ENCODE measurements at places on chromosomes 12 and 14.
A peak's percentile ranks its signal among the peaks of the same experiment; 100 is the strongest.

DNA sequence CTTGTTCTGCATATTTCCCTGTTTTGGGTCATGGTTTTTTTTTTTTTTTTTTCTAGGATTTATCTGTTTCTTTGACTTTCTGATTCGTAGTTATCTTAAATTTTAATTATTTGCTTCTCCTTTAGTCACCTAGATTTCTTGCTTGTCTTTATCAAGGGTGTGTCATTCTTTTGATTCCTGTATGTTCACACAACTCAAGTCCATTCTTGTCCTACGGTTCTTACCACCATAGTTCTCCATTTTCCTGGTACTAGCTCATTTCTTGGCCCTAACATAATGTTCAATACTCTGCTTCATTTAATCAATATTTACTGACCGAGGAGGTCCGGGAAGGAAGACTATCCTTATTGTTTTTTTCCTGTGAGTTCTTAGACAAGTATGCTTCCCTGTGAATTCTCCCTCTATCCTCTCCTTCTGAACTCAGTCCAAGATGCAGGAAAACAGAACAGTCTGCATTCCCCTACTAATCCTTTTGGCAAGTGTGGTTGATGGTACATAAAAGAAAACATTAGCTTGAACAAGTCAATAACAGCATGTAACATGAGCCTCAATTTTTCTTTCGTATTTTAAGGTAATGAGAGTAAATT, 1346.4 kb upstream of the SEL1L start:
- no peak for DNase-seq

DNA sequence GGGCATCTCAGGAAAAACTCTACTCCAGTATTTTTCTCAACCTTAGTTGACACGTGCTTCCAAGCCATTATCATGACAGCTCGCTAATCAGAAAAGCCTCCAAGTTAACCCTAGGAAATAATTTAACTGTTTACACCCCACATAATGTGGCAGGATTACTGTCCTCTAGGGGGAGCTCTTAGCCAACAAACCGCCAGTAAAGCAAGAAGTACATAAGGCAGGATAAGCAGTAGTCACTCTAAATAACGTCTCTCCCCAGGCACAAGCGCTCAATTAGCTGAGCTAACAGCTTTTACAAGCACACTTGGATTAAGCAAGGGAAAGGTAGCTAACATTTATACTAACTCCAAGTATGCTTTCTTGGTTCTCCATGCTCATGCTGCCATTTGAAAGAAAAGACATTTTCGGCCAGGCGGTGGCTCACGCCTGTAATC, 22.8 kb downstream of the APOBEC1 start:
- no peak for DNase-seq

DNA sequence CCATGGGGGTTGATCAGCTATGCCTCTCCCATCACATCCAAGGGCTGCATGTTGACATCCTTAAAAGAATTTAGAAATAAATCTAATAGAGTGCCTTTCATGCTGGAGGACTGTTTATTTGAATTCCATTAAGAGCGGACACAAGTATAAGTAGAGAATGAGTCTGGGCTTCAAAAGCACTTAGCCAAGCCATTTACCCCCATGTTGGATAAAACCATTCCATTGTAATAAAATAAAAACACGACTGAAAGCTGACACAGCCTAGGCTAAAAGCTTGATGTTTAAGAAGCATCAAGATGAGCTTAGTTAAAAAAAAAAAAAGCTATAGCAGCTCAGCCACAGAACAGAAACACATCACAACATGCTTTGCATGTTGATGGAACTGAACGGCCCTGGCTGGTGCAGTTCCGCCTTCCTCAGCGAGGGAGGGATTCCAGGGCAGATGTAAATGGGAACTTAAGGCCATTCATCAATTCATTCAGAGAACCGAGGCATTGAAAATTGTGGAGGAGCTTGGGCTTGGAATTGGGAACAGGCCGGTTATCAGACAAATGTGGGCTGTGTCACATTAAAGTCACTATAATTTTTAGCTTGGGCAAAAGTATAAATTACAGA, 41.2 kb downstream of the TMEM132D start:
- DNase-seq, result no peak

DNA sequence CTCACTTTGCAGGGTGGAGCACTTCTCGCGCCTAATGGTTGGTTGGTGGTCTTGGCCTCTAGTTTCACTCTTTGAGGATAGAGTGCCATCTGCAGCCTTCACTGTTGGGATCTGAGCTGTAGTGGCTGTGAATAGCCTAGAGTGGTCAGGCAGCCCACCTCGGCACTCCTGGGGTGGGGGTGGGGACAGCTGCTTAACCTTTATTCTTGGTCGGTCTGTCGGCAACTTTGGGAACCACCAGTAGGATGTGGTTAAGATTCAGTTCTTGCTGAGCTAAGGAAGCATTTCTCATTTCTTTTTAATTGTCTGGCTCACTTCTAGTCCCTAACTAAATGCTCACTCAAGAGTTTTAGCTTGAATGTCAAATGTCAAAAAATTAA, 21.1 kb downstream of the TMBIM6 start:
- DNase-seq, result no peak

- no peak for DNase-seq
These were observed 34.5 kb upstream of the GPR132 start for GRCh38 chr14:105099778-105100177.

GRCh38 chr12:92462049-92462448, 240.7 kb upstream of the PLEKHG7 start:
- DNase-seq, result no peak

GRCh38 chr14:68521961-68522509, 270.8 kb downstream of the ZFP36L1 start:
- no peak for DNase-seq

DNA sequence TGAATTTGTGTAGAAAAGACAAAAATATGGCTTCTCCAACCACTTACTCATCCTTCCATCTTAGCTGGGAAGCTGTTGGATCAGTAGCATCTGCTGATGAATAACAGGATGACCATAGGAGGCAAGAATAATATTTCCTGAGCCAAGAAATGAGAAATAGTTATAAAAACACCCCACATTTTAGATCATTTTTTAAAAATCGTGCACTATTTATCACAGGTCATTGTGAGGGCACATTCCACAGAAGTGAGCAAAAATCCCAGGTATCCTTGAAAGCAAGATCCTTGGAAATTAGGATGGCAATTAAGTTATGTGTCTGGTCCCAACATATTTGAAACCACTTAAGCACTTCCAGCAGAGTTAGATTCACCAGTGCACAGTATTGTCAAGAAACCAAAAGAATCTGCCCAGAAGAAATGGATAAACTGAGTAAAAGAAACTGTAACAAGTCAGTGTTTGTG, 8.4 kb downstream of the FAR2 start:
- DNase-seq, result no peak

DNA sequence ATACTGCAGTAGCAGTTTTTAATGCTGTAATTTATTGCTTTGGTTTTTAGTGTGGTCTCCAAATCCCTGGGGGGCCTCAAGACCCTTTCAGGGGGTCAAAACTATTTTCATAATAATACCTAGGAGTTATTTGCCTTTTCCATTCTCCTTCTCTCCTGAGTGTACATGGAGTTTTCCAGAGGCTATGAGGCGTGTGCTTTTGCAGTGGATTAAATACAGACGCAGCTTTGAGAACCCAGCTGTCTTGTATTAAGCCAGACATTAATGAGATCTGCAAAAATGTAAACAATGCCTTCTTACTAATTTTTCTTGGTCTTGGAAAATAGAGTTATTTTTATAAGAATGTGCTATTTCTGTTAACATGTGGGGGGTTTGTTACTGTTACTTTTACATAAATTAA, 68.6 kb downstream of the SLC25A47 start:
- DNase-seq, result no peak

DNA sequence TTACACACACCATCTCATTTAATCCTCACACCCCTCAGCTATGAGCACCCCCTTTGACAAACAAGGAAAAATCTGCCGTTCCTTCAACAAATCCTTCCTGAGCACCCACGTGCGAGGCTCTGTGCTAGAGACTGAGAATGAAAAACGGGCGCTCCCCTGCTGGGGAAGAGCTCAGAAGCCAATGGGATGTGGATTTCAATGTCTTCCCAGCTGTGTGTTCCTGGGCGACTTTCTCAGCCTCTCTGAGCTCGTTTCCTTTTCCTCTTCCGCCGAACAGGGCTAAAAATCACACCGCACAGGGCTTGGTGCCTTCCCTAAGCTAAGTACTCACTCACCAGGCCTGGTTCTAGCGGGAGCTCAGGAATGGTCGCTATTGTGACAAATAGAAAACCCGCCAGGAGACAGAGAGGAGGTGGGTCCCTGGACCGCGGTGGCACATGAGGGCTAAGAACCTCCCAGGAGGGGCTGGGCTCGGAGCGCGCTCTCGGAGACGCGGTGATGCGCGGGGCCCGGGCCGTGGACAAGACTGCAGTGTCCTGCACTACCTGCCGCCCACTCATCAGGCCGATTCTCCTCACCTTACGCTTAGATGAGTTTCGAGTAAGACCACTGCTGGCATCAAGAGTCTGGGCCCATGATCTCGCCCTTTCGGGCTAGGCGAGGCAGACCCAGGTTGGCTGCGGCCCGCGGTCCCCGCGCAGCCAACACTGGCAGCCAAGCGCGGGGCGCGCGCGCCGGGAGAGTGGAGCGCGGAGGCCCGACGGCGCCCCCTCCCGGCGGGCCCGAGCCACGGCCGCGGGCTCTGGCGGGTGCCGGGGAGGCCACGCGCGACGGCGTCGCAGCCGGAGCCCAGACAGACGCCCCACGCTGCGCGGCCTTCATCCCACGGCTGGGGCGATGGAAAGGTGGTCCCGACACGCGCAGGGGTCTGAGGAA, 17.0 kb downstream of the ZDHHC22 start:
- DNase-seq, result peak; percentile 56

GRCh38 chr14:100225169-100225568, 13.8 kb upstream of the YY1 start:
- no peak for DNase-seq

GRCh38 chr14:70358631-70359030, 852 bp downstream of the COX16 start:
- DNase-seq, result no peak

- no peak for DNase-seq
These were observed 10.9 kb upstream of the HVCN1 start for GRCh38 chr12:110699591-110700445.
